Pancreas (tissue), 10 donors: ENCODE measurements at places on chromosomes 5 and 9.

GRCh38 chr9:114339130-114339908 is 9.7 kb downstream of the ORM2 start:
- H3K27me3 ChIP-seq = no peaks in the 10 kb centered on the region
- H3K36me3 ChIP-seq = no peaks in the 10 kb centered on the region
- DNase-seq = no peak
- H3K4me3 ChIP-seq = no peak overlapping the region
- H3K4me1 ChIP-seq = no peaks in the 10 kb centered on the region

DNA sequence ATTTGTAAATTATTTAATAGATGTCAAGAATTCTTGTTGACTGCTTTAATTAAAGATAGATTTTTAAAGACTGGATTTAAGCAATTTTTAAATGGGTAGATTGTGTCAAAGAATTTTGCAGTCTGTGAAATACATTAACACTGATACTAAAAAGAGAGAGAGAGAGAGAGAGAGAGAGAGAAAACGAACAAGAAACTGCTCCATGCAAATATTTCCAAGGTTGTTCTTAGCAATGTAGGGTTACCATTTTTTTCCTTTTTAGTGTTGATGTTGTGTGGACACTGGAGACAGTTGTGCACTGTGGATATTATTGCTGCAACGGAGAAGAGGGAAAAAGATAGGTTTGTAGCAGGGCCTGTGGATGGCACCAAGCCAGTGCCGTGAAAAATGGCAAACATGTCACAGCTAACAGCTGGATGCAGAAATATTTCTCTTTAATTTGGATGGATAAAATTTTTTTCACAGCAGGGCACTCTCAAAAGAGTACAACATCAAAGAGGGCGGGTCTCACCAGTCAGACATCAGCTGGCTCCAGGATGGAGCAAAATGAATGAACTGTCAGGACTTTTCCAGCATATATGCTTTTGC is 58.2 kb downstream of the PRDM6 start:
- no peaks in the 10 kb centered on the region for H3K27me3 ChIP-seq
- no peaks in the 10 kb centered on the region for H3K4me1 ChIP-seq
- H3K4me3 ChIP-seq = no peak overlapping the region
- DNase-seq = no peak
- no peaks in the 10 kb centered on the region for H3K36me3 ChIP-seq

- H3K27me3 ChIP-seq = no peaks in the 10 kb centered on the region
- no peak for DNase-seq
- H3K27ac ChIP-seq = no peak overlapping the region
- no peaks in the 10 kb centered on the region for H3K4me1 ChIP-seq
- no peak overlapping the region for H3K4me3 ChIP-seq
These were observed 403.7 kb downstream of the KDM4C start for GRCh38 chr9:7161469-7161868.

- H3K27me3 ChIP-seq = no peaks in the 10 kb centered on the region
- H3K4me3 ChIP-seq = peak overlapping the region; percentile 69
- H3K4me1 ChIP-seq = peaks cover 6% of the 10 kb centered on the region
- H3K27ac ChIP-seq = peak overlapping the region; percentile 45
- H3K36me3 ChIP-seq = no peaks in the 10 kb centered on the region
These were observed 69.2 kb upstream of the CCDC180 start for GRCh38 chr9:97237951-97238889.

- no peak overlapping the region for H3K27ac ChIP-seq
- no peaks in the 10 kb centered on the region for H3K27me3 ChIP-seq
- no peak overlapping the region for H3K4me3 ChIP-seq
- no peaks in the 10 kb centered on the region for H3K36me3 ChIP-seq
- no peak for DNase-seq
These were observed 208.0 kb downstream of the NR3C1 start for GRCh38 chr5:143195491-143195890.

- no peaks in the 10 kb centered on the region for H3K27me3 ChIP-seq
- DNase-seq = no peak
- H3K4me1 ChIP-seq = no peaks in the 10 kb centered on the region
- no peak overlapping the region for H3K4me3 ChIP-seq
- H3K27ac ChIP-seq = no peak overlapping the region
- no peaks in the 10 kb centered on the region for H3K36me3 ChIP-seq
These were observed 597.7 kb downstream of the BNC2 start for GRCh38 chr9:16272776-16273175.

GRCh38 chr5:144201588-144201987 is 30.9 kb downstream of the KCTD16 start:
- H3K4me1 ChIP-seq = no peaks in the 10 kb centered on the region
- H3K36me3 ChIP-seq = no peaks in the 10 kb centered on the region
- DNase-seq = no peak
- no peaks in the 10 kb centered on the region for H3K27me3 ChIP-seq

GRCh38 chr5:142823126-142823525 is 52.9 kb downstream of the ARHGAP26 start:
- no peaks in the 10 kb centered on the region for H3K36me3 ChIP-seq
- DNase-seq = no peak
- H3K4me1 ChIP-seq = peaks cover 6% of the 10 kb centered on the region
- no peak overlapping the region for H3K27ac ChIP-seq

DNA sequence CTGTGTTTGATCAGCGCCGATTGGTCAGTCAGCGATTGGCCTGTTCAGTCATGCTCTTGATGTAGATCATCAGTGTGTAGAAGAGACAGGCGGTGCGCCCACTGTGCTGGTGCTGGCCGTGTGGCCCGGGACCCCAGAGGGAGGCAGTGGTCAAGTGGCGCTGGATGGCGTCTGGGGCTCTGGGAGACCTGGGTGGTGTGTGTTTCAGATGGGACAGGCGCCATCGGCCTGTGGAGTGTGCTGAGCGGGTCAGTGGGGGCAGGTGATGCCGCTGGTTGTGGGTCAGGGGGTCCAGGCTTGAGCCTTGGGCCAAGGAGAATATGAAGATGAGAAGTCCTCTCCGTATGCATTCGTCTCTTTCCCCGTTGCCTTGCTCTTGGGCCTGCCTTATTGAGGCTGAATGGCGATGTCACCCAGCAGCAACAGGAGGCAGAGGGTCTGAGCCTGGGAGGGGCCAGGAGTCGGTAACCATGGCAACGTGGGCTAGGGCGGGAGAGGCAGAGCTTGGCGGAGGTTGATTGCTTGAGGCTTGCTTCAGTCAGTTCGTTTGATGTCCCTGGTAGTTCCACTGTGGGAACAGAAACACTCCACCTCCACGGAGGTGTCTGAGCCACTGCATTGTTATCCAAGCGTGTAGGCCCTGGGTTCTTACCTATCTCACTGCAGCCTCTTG is 117.8 kb upstream of the CACNA1B start:
- H3K36me3 ChIP-seq = no peaks in the 10 kb centered on the region
- H3K4me1 ChIP-seq = no peaks in the 10 kb centered on the region
- H3K27me3 ChIP-seq = no peaks in the 10 kb centered on the region
- H3K4me3 ChIP-seq = no peak overlapping the region

DNA sequence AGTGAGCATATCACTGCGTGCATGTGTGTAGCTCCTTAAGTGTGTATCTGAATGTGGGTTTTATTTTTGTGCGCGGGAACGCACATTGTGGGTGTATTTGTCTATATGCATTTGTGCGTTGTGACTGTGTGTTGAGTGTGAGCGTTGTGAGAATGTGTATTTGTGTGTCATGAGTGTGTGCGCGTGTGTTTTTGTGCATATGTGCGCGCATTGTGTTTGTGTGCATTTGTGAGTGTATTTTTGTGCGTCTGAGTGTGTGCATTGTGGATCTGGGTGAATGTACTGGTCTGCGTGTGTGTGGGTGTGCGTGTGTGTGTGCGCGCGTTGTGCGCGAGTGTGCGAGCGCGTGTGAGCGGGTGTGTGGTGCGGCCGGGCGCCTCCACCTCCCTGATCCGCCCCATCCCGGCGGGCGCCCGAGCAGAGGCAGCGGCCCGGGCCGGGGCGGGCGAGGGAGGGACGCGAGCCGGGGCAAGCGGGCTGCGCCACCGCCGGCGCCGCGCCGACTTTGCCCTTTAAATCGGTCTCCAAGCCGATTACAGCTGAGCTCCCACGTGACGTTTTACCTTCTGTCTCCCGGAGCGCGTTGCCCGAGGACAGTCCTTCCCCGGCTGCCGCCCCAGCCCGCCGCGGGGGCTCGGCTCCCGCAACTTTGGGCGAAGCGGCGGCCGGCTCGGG is at the start of gene RASGRF2:
RASGRF2 (plus strand) TSS at position 596 of the 675 bp plus-strand sequence. CDS start 376 bp downstream, outside the sequence.
- H3K36me3 ChIP-seq = no peaks in the 10 kb centered on the region
- peaks cover 8% of the 10 kb centered on the region for H3K4me1 ChIP-seq
- peaks cover 7% of the 10 kb centered on the region for H3K27me3 ChIP-seq
- no peak within 1 kb of the TSS for H3K27ac ChIP-seq

DNA sequence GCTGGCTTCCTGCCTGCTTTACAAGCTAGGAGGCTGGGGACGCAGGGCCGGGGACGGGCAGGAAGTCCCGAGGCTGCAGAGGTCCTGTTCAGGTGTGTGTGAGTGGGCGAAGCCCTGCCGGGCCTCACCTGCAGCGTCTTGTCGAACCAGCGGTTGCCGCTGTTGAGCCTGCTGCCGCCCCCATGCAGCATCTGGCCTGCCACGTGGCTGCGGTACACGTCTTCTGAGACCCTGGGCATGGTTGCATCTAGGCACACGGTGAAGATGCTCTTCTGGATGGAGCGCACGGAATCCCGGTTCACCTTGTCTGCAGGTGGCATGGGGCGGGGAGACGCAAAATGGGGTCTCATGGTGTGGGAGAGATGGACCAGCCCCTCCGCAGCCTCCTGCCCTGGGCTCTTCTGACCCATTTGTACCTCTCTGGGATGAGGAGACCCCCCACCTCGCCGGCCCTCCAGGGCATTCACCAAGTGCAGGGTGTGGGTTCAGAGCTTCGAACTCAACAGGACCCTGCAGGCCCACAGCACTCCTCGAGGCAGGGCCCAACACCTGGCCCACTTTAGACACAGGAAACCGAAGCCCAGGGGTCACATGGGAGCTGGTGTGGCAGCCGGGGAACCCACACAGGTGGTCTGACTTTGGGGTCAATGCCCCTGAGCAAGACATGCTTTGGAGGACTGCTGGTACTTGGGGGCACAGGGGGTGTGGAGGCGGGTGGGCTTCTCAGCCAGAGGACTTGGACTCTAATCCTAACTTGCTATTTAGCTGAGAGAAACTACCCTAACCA is 10.0 kb downstream of the CRAT start:
- H3K36me3 ChIP-seq = peaks cover 3% of the 10 kb centered on the region
- no peak overlapping the region for H3K4me3 ChIP-seq
- no peaks in the 10 kb centered on the region for H3K27me3 ChIP-seq
- H3K27ac ChIP-seq = no peak overlapping the region
- DNase-seq = no peak

GRCh38 chr5:160020964-160021363 is 12.0 kb downstream of the TTC1 start:
- peak overlapping the region; percentile 46 for H3K27ac ChIP-seq
- DNase-seq = no peak
- no peak overlapping the region for H3K4me3 ChIP-seq
- no peaks in the 10 kb centered on the region for H3K27me3 ChIP-seq
- H3K36me3 ChIP-seq = peaks cover 7% of the 10 kb centered on the region

DNA sequence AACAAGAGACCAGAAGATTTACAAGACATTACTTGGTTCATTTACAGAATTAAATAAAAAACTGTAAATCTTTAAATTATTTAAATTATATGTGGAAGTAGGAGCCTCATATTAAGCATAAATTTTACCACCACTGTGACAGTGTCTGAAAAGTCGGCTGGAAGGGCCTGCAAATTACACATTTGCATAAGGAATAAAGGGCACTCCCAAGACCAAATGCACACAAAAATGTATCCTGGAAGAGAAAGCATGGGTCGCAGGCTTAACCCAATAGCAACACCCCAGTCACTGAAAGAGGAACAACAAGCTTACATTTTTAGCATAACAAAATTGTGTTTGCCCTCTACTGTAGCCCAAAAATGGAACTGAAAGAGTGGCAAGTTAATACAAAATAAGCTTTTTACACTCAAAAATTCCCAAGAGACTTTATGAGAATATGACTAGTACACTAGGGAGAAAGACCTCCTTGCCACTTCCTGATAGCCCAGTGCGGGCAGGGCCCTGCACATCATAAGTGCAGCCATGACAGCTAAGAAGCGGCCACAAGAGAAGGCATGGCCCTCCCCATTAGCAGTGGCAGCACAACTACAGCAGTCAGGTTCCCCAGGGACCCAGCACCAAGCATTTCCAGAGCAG is 482.0 kb downstream of the DTWD2 start:
- no peaks in the 10 kb centered on the region for H3K27me3 ChIP-seq
- no peaks in the 10 kb centered on the region for H3K4me1 ChIP-seq
- H3K36me3 ChIP-seq = no peaks in the 10 kb centered on the region
- H3K27ac ChIP-seq = no peak overlapping the region
- DNase-seq = no peak

DNA sequence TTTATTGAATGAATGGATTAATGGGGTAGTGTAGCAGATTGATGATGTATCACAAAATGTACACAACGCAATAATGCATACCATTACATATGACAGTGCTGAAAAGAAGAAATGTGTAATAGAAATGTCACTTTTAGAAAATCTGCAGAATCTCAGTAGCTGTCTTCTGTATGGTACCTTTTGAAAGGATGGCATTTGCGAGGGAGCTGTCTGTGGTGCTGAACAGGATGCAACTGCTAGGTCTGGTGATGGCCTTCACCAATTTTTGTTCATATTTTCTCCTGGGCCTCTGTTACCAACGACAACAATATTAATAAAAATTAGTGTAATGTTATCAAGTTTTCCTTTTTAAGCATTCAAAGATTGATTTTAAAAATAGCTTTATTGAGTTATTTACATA is 36.2 kb upstream of the OTULIN start:
- no peaks in the 10 kb centered on the region for H3K4me1 ChIP-seq
- no peak overlapping the region for H3K27ac ChIP-seq
- DNase-seq = no peak
- no peak overlapping the region for H3K4me3 ChIP-seq

DNA sequence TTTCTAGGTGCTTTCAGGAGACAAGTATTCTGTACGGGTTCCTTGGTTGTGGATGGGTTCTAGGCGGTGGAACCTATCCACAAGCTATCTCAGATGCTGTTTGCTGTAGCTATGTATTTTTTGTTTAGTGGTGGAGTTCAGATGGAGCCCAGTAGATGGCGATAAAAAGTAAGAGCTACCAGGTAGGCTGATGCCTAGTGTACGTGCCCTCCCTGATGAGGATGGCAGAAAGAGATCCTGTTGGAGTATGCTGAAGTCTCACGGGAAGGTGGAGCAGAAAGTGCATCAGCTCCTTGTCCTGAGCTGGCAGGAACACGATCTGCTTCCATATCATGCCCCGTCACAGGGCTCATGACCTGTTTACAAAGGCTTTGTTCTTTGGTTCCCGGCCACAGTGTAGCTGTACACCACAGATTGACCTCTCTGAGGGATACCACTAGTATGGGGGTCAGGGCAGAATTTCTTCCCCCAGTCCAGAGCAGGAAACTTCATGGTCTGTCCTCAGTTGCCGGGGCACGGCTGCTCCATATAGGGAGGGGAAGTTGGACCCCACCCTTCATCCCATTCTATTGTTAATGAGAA is 12.6 kb upstream of the UGT3A2 start:
- H3K4me1 ChIP-seq = no peaks in the 10 kb centered on the region
- peaks cover 6% of the 10 kb centered on the region for H3K27me3 ChIP-seq
- H3K27ac ChIP-seq = no peak overlapping the region

GRCh38 chr5:58875599-58875998 is 292.7 kb downstream of the RAB3C start:
- H3K36me3 ChIP-seq = no peaks in the 10 kb centered on the region
- H3K4me3 ChIP-seq = no peak overlapping the region
- no peak overlapping the region for H3K27ac ChIP-seq
- no peaks in the 10 kb centered on the region for H3K4me1 ChIP-seq
- H3K27me3 ChIP-seq = no peaks in the 10 kb centered on the region

- no peak overlapping the region for H3K4me3 ChIP-seq
- peaks cover 10% of the 10 kb centered on the region for H3K4me1 ChIP-seq
- H3K36me3 ChIP-seq = no peaks in the 10 kb centered on the region
- no peaks in the 10 kb centered on the region for H3K27me3 ChIP-seq
These were observed 23.8 kb downstream of the NEURL1B start for GRCh38 chr5:172664681-172665541.
